Right lung (tissue), 10 donors: ENCODE measurements at places on chromosomes 1 and 21. TPM values are rescaled to one million over a fixed set of nuclear protein-coding genes. Genes with fewer than 3 reads are reported as not detected.

The RPS6KA1 gene
- 27.8 TPM for polyA plus RNA-seq

The CHD1L gene
- polyA plus RNA-seq = 70.5 TPM

The USH2A gene
- 0.06 TPM for polyA plus RNA-seq

The ARID4B gene
- 56.4 TPM for polyA plus RNA-seq

The HOOK1 gene
- 42.7 TPM for polyA plus RNA-seq

The EPHA8 gene
- polyA plus RNA-seq = not detected

The C1orf185 gene
- polyA plus RNA-seq = not detected

The BTBD19 gene
- 27.7 TPM for polyA plus RNA-seq

The PBXIP1 gene
- polyA plus RNA-seq = 79.5 TPM

The APCS gene
- not detected for polyA plus RNA-seq

The CALML6 gene
- polyA plus RNA-seq = 0.93 TPM

The NUF2 gene
- 33.4 TPM for polyA plus RNA-seq

The KMO gene
- 0.29 TPM for polyA plus RNA-seq

The PALMD gene
- 26.1 TPM for polyA plus RNA-seq

- DNase-seq = no peak
Observed at GRCh38 chr1:47951545-47952235, 45.5 kb downstream of the TRABD2B start.

- DNase-seq = no peak
Observed at GRCh38 chr1:40024671-40025070, 15.9 kb upstream of the CAP1 start.

DNA sequence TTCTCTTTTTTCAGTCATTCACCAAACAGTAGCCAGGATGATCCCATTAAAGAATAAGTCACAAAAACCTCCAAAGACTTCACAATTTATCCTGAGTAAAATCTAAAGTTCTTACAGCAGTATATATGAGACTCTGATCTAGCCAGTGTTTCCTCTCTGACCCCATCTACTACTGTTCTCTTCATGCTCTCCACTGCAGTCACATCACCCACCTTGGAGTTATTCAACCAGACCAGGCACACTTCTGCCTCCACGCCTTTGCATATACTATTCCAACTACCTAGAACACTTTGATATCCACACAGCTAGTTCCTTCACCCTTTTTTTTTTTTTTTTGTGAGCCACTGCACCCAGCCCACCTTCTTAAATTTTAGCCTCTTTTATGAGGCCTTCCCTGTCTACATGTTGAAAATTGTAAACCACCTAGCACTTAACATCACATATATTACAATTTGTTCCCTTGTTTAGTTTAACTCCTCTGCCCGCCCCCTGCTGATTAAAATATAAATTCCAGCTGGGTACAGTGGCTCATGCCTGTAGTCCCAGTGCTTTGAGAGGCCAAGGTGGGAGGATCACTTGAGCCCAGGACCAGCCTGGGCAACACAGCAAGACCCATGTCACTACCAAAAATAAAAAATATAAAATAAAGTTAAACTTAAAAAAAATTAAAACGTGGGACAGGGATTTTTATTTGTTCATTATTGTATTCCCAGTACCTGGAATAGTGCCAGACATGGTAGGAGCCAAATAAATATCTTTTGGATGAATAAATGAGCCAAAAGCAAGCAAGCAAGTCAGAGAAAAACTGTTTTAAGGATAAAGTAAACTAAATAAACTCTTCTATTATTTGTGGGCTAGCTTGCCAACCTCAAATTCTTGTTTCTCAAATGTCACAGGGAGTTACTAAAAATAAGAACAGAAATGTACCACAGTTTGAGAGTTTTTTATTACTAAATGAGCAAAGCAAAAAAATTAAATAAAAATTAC lies 35.2 kb upstream of the MUTYH start:
- peak; percentile 50 for DNase-seq

- DNase-seq = no peak
Observed at GRCh38 chr1:31655756-31656155, 11.1 kb upstream of the PEF1 start.

DNA sequence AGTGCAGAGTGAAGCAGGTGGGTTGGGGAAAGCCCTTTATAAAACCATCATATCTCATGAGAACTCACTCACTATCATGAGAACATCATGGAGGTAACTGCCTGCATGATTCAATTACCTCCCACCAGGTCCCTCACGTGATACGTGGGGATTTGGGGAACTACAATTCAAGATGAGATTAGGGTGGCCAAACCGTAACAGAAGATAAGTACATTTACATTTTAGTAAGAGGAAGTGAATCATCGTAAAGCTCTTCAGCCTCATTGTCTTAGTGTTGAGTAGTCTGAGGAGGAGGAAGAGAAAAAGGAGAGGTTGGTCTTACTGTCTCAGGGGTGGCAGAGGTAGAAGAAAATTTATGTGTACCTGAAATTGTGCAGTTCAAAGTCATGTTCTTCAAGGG lies 1053.4 kb upstream of the ADGRL4 start:
- DNase-seq = no peak

DNA sequence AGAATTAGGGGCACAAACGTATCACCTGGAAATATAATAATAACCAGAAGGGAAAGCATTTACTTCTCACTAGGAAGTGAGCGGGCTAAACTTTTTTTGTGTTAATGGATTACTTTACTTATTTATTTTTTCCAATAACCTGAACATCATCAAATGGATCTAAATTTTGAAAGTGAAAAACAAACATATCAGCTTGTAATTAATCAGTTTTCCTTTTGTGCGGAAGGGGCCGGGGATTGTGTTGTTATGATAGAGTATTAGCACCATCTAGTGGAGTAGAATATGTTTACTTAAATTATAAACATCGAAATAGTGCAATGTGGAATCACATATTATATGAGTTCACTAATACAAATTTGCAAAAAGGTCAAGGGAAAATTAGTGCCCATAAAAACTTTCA lies 9.0 kb downstream of the CFH start:
- DNase-seq = peak; percentile 23

DNA sequence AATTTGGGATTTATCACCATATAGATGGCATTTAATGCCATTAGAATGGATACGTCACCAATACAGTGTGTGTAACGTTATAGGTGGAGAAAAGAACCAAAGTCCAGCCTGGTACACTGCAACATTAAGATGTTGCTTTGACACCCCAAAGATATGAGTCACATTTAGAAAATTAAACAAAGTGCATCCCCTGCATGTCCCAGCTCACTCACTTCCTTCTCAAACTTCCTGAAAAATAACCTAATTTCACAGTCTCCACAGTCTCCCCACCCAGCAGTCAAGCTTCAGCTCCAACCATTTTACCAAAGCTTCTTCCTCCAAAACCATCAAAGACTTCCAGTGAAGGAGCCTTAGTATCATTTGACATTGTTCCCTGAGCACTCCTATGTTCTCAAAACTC lies 111.9 kb downstream of the OMA1 start:
- no peak for DNase-seq

DNA sequence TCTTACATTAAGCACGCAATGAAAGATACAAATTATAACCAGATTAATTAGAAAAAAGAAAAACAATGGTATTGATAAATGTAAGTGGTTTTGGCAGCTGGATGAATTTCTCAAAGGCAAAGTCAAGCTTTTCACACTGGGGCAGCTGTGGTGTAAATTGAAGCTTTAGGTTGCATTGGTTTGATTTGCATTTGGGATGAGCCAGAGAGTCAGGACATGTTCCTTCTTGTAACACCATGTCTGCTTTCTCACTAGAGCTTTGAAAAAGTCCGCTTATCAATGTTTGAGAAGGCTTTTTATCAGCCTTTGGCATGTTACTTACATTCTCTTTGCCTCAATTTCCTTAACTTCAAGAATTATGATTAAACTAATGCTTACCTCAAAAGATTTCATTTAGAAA lies 173.9 kb downstream of the GPATCH2 start:
- DNase-seq = no peak

DNA sequence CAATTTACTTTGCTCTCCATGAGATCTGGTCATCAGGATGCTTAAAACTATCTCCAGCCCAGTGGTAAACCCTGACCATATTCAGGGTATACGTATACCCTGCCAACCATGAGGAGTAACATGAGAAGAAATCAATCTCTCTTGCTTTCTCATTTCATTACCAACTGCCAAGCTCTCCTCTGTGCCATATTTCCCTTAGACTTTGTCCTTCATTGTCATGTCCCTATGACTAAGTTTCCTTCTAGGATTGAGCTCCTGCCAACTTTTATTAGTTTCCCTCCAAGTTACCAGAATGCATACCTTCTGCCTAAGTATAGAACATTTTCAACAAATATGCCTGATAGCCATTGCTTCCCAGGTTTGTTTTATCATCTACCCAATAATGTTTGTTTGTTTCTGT lies 1113.9 kb upstream of the B3GALT2 start:
- no peak for DNase-seq

DNA sequence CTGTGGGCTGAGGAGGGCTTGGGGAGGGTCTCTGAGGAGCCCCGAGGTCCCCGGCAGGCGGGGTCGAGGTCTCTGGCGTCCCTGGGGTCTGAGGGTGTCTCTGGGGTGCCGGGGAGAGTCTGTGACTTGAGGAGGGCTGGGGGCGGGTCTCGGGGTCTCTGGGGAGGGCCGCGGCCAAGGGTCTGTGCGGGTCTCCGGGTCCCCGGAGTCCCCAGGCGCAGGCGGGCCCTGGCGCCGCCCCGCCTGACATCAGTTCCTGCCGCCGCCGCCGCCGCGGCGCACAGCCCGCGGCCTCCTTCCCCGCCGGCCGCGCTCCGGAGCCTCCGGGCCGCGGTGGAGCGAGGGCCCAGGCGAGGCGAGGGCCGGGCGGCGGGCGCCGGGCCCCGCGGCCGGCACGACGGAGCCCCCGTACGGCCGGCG lies at the start of gene PLEKHM2:
TSS of gene PLEKHM2 (plus strand) at position 279 of the 420 bp plus-strand sequence. CDS start 239 bp downstream, outside the sequence.
- peak; percentile 45 for DNase-seq

DNA sequence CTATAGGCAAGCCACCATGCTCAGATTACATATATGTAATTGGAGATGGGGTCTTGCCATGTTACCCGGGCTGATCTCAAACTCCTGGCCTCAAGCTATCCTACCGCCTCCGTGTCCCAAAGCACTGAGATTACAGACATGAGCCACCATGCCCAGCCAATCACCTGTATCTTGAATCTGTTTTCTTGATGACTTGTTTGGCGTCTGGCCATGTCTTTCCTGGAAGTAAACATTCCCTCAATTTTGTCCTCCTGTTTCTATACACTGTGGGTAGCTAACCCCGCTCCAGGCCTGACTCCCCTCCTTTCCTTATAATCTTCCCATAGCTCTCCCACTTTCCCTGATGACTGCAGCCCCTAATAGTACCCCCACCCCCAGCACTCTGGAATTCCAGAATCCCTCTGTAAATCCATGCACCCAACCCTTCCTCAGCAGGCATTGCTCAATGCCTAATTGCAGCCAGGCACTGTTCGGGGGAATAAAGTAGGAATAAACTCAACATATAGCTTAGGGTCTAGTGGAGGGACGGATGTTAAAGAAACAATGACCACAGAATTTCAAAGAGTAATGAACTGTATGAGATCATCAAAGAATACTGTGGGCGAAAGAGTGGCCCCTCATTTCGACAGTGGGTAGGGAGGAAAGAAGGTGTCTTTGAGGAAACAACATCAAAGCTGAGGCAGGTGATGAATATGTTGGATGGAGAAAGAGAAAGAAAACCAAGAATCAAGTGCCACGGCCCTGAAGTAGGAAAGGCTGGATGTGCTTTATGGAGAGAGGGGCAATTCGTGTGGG lies 161.5 kb downstream of the ADSS2 start:
- no peak for DNase-seq

DNA sequence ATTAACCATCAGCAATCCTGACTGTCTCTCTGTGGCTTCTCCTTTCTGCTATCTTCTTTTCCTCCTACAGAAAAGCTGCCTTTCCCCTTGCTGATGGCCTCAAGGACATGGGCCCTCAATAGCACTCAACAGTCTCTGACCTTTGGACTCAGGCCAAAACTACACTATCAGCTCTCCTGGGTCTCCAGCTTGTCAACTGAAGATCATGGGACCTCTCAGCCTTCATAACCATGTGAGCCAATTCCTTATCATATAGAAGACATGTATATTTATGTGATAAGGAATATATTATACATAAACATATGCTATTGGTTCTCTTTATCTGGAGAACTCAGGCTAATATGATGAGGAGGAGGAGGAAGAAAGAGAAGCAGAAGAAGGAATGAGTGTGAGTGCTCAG lies 91.8 kb upstream of the GJB5 start:
- no peak for DNase-seq

DNA sequence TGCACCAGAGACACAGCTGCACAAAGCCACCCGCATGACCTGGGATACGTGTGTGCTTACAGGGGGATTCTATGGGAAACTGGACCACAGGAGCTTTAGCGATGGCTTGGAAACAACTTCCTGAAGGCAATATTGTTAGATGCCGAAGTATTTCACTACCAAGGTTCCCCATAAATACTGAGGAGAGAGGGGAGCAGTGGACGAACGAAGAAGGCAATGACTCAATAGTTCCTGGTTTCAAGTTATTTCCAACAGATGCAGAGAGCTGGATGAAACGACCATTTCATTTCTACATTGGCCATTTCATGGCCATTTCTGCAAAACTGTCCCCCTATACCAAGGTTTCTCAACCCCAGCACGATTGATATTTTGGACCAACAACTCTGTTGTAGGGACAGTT lies 61.3 kb downstream of the CD34 start:
- DNase-seq = no peak

DNA sequence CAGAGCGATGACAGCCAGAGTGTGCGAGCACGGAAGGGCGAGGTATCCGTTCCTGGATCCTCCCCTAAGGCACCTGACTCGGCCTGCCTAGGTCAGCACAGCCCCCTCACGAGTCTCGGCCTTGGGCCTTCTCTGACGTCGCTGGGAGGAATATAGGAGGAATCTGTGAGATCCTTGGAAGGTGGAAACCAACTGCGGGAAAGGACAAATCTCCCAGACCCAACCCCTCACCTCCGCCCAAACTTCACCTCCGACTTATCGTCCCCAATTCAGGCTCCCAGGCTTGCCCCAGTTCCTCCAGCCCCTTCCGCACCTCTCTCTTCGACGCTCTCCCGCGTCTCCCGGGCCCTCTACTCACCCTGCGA lies 494 bp downstream of the APH1A start:
- no peak for DNase-seq

DNA sequence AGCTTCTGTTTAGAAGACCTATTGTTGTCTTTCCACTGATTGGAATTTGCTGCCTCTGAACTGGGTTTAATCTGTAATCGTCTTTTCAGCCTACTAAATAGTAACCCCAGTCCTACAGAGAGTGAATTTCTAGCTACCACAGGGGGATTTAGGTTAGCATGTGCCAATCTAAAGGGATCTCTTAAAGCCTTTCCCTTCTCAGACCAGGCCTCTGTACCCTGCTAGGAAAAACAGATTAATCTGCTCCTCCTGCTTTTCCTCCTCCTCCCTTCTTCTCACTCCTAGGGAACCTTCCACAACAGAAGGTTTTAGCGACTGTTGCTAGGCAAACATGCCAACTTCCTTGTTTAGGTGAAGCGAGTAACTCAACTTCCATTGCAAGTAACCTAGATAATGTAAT lies 1.3 kb upstream of the RC3H1 start:
- DNase-seq = peak; percentile 48
